COR-L47 (cell line): ENCODE measurements at places on chromosomes 12 and 14.

GRCh38 chr12:38919191-38919590 is 13.8 kb upstream of the CPNE8 start:
- no peak for DNase-seq

DNA sequence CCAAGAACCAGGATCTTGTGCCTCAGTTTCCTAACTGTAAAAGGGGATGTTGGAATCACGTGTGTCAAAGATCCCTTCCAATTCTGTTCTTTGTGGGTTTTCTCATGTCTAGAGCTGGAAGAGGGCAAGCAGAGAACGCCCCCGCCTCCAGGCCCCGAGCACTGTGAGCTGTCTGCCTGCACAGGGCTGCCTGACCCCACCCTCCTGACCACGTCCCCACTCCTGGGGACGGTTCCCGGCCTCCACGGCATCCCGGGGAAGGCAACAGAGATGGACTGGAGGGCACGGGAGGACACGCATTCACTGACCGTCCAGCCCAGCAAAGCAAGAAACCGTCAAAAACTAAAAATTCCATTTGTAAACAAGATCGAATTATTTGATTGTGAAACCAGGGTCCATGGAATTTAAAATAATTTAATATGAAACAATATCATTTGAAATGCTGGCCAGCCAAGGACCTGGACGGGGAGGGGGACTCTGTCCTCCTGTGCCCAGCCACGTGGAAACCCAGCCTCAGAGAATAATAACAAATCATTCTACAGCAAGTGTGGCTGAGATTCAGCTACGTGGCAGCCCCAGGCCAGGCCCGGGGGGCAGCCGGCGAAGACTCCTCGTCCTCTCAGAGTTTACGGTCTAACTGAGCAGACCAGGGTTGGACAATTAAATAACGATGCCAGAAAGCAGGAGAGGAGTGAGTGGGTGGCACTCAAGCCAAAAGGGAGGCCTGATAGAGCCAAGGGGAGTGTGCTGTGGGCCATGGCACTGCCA is 87.3 kb upstream of the DIO3 start:
- DNase-seq, result no peak

DNA sequence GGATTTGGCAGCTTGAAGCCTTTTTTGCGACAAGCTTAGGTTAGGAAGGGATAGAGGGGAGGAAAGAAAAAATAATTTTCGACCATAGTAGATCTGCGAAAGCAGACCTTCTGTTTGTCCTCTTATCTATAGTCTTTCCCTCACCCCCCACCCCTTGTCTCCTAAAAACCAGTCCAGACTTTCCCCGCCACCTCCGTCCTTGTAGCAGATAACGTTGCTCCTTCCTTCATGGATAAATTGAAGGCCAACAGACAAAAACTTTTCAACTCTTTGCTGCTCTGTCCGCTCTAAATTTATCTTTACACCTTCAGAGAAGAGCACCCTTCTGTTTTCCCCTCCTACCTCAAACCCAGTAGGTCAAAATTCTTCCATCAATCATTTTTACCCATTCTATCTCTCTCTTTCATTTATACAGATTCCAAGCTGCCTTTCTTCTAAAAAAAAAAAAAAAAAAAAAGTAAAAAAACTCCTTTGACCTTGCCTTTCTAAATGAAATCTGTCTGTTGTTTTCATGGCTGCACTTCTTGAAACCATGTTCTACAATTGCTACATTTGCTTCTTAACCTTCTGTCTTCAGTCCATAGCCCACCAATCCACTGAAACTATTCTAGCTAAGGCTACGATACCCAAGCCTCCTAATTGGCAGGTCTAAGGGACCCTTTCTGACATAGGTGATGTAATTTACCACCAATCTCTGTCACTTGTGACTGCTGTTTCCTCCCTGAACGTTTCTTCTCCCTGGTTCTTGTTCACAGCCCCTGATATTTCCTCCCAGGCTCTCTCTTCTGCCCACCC is 11.1 kb upstream of the NEMF start:
- no peak for DNase-seq

GRCh38 chr14:40887912-40888311 is 718.8 kb upstream of the LRFN5 start:
- DNase-seq, result no peak

GRCh38 chr12:47023311-47023710 is 56.1 kb upstream of the PCED1B start:
- no peak for DNase-seq

GRCh38 chr14:90815572-90815821 is 733 bp downstream of the TTC7B start:
- no peak for DNase-seq
